CD4-positive, alpha-beta memory T cell (primary cell): ENCODE measurements at places on chromosomes 5 and 9.

DNA sequence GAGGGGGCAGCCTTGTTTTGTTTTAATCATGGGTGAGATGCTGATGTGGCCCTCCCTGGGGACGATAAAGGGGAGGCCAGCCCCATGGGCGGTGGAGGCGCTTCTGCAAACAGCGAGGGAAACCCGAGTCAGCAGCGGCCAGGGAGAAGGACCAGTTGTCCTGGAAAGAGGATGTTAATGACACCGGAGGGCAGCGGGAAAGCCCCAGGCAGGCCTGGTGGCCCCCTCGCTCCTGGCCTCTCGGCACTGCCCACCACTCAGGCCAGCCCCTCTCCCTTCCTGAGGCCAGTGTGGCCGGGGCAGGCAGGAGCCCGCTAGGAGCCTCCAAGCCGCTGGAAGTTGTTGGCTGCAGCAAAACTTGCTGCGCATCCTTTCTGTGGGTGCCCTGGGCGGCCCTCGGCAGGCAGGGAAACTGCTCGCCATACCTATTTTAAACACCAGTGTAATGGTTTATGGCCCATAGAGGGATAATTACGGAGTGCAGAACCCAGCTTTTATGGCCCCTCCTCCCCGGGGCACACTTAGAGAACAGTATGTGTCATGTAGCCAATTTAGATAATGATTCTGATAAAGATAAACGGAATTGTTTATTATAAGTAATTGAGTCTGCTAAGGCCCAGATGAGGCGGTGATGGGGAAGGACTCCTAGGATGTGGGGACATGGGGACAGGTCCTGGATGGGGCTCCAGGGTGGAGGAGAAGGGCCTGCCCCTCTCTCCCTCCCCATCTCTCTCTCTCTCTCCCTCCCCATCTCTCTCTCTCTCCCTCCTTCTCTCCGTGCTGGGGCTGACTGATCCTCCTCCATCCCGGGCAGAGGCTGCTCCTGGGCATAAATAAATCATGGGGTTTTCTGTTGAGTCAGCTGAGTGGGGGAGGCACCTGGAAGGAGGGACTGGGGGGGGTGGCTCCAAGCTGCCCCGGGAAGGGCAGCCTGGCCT is 36.9 kb downstream of the LMX1B start:
- DNase-seq, result no peak

- DNase-seq, result no peak
Observed at GRCh38 chr5:178786417-178786816, 56.0 kb upstream of the ZNF354A start.

DNA sequence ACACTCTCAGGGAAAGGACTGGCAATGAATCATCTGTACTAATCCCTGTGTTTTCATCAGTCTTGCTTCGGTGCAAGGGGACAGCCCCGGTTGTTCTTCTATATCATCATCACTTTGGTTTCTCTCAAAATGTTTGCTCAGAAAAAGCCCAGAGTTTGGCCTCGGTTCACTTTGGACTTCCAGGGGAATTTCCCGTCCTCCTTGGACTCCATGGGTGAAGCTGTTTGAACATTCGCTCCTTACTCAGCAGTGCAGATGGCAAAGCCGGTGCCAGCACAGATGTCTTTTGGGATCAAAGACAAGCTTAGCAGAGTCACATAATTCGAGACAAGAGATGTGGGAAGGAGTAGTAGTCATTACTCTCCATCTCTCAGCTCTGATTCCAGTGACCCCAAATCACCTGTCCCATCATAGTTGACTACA is 69.8 kb upstream of the TNFSF8 start:
- no peak for DNase-seq

- no peak for DNase-seq
Observed at GRCh38 chr5:100840370-100840769, 62.7 kb downstream of the ST8SIA4 start.

DNA sequence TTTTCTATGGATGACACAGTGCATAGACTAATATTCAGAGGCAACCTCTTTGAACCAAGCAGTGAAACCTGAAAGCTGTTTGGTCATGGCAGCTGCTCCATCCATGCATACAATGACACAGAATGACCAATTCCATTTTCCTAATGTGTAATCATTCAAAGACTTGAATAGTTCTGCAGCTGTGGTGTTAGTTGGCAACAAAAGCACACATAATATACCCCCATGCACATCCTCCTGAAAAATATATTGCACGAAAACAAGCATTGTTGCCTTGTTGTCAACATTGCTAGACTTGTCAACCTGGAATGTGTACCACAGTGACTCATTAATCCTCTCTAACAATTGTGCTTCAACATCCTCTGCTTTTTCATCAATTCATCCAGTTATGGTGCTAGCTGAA is 71.0 kb upstream of the SEMA6A start:
- DNase-seq, result no peak
